Ecto neural progenitor cell (in vitro differentiated cells): ENCODE measurements at places on chromosomes 13 and 19.
A peak's percentile ranks its signal among the peaks of the same experiment; 100 is the strongest.

- no peak for DNase-seq
Measured at GRCh38 chr19:4357095-4357797, 13.9 kb downstream of the MPND start.

DNA sequence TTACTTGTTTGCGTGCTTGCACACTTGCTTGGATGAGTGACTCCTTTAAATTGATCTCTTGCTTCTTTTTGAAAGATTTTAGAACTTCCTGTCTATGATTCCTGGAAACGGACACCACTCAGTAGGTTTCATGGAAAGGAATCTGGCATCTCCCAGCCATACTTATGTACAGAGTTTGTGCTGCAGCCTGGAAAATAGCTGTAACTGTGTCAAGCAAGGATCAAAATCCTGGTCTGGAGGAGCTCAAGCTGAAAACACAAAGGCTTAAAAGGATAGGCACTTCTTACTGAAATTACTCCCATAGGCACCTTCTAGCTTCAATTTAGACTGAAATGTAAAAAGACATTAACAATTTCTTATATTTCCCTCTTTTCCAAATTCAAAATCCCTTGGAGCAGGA is 1.4 kb upstream of the FREM2 start:
- no peak for DNase-seq

GRCh38 chr13:44400736-44401135 is 27.1 kb downstream of the SERP2 start:
- no peak for DNase-seq

DNA sequence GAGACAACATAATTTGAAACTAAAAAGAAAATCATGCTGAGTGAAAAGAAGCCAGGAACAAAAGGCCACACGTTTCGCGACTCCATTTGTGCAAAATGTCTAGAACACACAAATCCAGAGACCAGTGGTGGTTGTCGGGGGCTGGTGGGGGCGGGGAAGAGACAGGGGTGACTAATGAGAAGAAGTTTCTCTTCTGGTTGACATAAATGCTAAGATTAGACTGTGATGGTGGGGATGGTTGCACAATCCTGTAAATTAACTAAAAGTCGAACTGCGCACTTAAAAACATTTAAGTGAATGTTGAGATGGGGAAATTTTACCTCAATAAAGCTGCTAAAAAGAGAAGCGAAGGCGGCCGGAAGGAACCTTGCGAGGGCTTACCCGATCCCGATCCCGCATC is 7.1 kb downstream of the AKAP8 start:
- no peak for DNase-seq

- no peak for DNase-seq
Measured at GRCh38 chr13:106466691-106467426, 68.6 kb downstream of the EFNB2 start.

GRCh38 chr13:110197026-110197425 is 109.9 kb downstream of the COL4A1 start:
- DNase-seq = no peak

- DNase-seq = peak; percentile 88
Measured at GRCh38 chr19:7506385-7507328, 9.2 kb upstream of the ZNF358 start.

GRCh38 chr19:51242881-51243630 is 7.8 kb upstream of the SIGLECL1 start:
- no peak for DNase-seq

- no peak for DNase-seq
Measured at GRCh38 chr13:27176470-27177410, 5.1 kb upstream of the USP12 start.

DNA sequence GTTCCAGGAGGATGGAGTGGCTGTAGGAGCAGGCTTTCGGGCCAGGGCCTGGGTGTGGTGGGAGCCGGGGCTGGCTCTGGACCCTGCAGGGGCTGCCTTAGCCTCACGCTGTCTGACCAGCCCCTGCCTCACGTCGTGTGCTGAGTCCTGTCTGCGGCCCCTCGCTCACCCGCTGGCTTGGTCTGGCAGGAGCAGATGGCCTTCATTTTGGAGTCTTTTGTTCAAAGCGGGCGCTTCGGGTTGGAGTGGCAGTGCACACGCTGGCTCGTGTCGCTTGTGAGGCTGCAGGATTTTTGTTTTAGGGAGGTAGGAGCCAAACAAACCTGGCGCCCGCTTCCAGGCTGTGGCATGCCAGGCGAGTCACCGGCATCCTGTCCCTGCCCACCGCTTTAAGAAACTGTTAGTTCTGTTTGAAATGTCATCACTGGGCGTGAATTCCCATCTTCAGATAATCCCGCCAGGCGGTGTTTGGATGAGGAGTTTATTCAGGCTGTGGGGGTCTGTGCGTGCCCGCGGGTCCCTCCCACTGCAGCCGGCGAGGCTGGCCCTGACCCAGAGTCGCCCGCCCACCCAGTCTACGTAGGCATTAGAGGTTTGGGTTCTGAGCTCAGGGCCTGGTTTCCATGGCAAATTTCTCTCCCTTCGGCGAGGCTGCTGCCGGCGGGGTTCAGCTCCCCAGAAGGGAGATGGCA is 89.8 kb downstream of the KDM4B start:
- no peak for DNase-seq

- no peak for DNase-seq
Measured at GRCh38 chr19:49120325-49120683, 960 bp downstream of the PPFIA3 start.

DNA sequence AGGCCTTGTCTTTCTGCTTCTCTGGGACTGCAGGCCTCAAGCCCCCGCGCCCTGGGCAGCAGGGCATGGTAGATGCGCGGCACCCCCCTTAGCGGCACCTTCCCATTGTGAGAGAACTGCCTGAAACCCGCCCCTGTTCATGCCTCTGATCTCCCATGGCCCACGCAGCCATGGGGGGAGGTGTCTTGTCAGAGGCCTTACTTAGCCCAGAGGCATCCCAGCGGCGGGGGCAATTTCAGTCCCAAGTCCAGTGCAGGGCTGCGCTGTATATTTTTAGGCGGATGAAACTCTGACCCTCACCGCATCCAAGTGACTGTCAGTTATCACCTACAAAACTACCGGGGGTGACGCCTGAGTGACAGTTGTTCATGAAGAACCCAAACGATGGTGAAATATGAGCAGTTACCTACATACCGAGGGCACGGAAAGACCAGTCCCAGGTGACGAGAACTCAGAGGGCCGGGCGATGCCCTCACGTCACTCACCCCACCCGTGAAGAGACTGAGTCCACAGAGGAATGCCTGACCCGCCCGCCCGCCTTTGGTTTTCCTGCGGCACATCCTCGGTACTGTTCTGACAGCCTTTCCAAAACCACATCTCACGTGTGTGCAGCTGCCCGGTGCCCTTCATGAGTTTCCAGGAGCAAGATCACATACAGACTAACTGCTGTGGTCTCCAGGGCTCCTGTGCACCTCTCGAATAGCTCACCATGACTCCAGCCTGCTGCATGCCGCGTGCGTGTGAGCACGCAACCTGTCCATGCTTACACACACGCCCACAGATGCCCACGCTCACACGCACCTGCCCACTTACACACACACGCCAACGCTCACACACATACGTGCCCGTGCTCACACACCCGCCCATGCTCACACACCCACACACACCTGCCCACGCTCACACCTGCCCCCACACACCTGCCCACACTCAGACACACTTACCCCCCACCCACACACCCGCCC is 14.4 kb downstream of the IL17D start:
- no peak for DNase-seq

DNA sequence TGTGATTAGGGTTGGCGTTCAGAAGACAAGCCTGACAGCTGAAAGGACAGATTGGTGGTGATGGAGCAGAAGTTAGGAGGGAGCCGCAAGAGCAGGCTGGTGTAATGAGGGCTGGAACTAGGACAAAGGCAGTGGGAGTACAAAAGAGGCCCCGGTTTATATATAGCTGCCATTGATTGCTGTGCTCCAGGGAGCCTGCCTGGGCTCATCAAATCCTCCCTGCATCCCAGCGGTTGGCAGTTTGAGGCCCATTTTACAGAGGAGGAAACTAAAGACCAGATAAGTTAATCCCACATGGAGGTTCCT is 123.7 kb downstream of the CACNA1A start:
- no peak for DNase-seq

- DNase-seq = no peak
Measured at GRCh38 chr19:38378866-38379265, 4.5 kb downstream of the PSMD8 start.

DNA sequence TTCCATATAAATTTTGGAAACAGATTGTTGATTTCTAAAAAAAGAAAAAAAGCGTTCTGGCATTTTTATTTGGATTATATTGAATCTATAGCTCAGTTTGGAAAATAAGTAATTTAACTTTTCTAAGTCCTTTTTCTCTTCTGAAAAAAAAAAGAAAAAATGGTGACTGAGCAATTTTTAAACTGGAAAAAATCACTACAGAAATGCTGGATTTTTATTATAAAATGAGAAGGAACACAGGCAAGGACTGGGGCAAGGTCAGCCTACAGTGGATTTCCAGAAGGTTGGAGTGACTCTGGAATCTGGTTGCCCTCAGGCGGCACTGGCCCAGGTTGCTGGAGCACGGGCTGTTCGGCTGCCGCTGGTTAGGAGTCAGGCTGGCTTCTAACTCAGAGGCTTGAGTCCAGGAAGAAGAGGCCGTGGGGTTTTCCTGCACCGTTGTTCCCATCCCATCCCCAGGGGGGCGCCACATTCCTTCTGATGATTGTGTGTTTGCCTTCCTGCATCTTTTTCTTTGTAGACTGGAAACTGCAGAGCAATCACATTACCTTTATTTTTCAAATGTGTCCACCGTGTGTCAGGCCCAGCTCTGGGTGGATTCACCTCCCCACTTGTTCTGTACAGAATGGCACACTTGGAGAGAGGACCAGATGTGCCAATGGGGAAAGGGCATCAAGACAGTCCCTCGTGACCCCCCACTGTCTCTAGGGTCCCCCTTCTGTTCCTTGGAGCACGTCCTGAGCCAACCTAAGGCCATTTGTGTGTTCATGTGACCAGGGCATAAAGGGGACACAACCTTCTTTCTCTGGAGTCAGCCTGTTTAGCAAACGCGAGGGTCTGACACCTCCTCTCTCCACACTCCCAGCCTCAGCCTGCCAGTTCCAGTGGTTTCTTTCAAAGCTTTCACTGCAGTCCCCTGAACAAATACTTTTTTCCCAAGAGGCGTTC is 44.5 kb upstream of the GTF3A start:
- peak; percentile 86 for DNase-seq

DNA sequence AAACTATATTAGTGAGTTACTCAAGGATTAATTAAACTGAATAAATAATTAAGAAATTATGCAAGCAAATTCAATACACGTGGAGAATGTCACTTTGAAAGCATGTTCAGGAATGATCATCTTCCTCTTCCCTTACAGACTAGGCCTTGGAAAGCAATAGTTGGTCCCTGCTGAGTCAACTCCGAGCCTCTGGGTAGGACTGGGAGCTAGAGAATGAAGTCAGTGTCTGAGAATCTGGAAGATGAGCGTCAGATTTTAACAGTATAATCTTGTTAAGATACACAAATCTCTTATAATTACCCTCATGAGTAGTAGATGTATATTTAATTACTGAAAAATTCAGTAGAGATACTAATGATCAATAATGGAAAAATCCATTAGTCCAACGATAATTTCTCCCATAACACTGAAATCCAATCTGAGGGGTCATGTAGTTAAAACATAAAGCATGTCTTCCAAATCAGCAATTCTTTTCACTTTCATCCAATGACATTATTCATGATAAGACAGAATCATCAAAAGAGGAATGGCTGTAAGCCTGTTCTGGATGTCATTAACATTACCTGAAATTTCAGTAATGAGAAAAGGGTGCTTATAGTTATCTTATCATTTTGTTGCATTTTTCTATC is 423.0 kb downstream of the DCT start:
- DNase-seq = no peak
